Osteoblast (primary cell): ENCODE measurements at places on chromosomes 1 and 21. TPM values are rescaled to one million over a fixed set of nuclear protein-coding genes. Genes with fewer than 3 reads are reported as not detected.

The H3-3A gene
- 127 and 166 TPM in 2 replicates for total RNA-seq

The TLCD4 gene
- 2.2 and 2.4 TPM in 2 replicates for total RNA-seq

The ATAD3A gene
- 18.6 and 19.9 TPM in 2 replicates for total RNA-seq

The SPATA45 gene
- total RNA-seq, result not detected in 2 replicates

The C1orf87 gene
- total RNA-seq, result not detected in 2 replicates

The NPHS2 gene
- total RNA-seq, result not detected in 2 replicates

The KPNA6 gene
- total RNA-seq, result 64.8 and 65.5 TPM in 2 replicates

The TMEM81 gene
- total RNA-seq, result 1.5 and 1.8 TPM in 2 replicates

The VSIG8 gene
- total RNA-seq, result not detected in 2 replicates

The DCST1 gene
- not detected in 2 replicates for total RNA-seq

The TDRD10 gene
- total RNA-seq, result not detected in 2 replicates

The S1PR1 gene
- 25.7 and 27.1 TPM in 2 replicates for total RNA-seq

The LPAR3 gene
- 0.29 TPM in 1 of 2 replicates, not detected in the other for total RNA-seq

The CD52 gene
- total RNA-seq, result not detected in 2 replicates

The DNAH14 gene
- total RNA-seq, result 25.0 and 31.8 TPM in 2 replicates

The SLC35F3 gene
- total RNA-seq, result not detected in 2 replicates

The SLC44A3 gene
- 2.9 and 7.1 TPM in 2 replicates for total RNA-seq

The PODN gene
- total RNA-seq, result 43.3 and 52.8 TPM in 2 replicates

The PER3 gene
- 22.4 and 24.2 TPM in 2 replicates for total RNA-seq

The ANKRD45 gene
- total RNA-seq, result 0.72 TPM in 1 of 2 replicates, not detected in the other

The LMX1A gene
- not detected in 2 replicates for total RNA-seq

The CHAF1B gene
- 1.8 and 2.4 TPM in 2 replicates for total RNA-seq

The ABCD3 gene
- total RNA-seq, result 30.1 and 30.4 TPM in 2 replicates

The RNU1-1 gene
- under 0.01 TPM in 1 of 2 replicates, not detected in the other for total RNA-seq
